ENCODE measurements at places on chromosomes 12 and 14. TPM values are rescaled to one million over a fixed set of nuclear protein-coding genes. Genes with fewer than 3 reads are reported as not detected.

IQSEC3 gene
- total RNA-seq: not detected

EVL gene
- 1,017 TPM for total RNA-seq

SERPINA10 gene
- not detected for total RNA-seq

SYNE2 gene
- 192 TPM for total RNA-seq

ASCL1 gene
- not detected for total RNA-seq

- no peak for DNase-seq
Observed at GRCh38 chr12:66119870-66120241, 10.7 kb downstream of the LLPH start.

DNA sequence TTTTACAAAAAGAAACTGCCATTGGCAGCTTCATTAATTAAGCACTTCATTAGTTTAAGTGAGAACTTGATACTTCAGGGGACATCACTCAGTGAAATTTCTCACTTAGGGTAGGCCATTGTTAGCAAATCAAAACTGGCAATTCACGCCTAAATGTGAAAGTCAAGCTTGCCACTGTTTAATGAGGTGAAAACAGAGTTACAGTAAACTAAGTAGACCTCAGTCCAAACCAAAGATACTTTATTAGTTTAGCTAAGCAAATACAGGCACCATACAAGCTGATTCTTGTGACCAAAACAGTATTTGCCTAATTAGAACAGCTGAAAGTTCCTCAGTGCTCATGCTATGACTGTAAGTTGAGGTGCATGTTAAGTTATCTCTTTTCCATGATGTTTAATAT lies 176.5 kb upstream of the CPNE8 start:
- no peak for DNase-seq

DNA sequence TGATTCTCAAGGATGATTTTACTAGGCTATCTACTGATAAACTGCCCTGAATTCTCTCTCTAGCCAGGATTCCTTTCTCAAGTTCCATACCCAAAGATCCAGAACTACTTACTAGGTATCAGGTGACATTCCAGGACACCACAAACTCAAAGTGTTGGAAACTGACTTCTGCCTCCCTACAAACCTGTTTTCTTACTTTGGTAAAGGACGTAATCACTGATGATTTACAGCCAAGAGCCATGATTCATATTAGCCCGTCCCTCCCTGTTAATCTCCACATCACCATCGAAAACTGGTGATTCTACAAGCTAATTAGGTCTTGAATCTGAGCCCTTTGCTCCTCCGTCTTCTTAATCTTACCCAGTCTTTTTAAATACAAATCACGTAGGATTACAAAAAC lies 1.0 kb upstream of the ATG14 start:
- DNase-seq: no peak
